ENCODE measurements at places on chromosomes 16 and 17. TPM values are rescaled to one million over a fixed set of nuclear protein-coding genes. Genes with fewer than 3 reads are reported as not detected.

The HBA2 gene
- 24.9 TPM for polyA plus RNA-seq

The HNF1B gene
- not detected for polyA plus RNA-seq

The METTL26 gene
- polyA plus RNA-seq, result 96.4 TPM

- no peaks in the 10 kb centered on the region for H3K36me3 ChIP-seq
- H3K27ac ChIP-seq, result peak overlapping the region; percentile 99
- peak overlapping the region; percentile 18 for H3K4me3 ChIP-seq
- DNase-seq, result peak; percentile 65
- H3K27me3 ChIP-seq, result no peaks in the 10 kb centered on the region
- H3K4me1 ChIP-seq, result peaks cover 92% of the 10 kb centered on the region
Observed at GRCh38 chr17:57948555-57949420, 6.4 kb downstream of the CUEDC1 start.

DNA sequence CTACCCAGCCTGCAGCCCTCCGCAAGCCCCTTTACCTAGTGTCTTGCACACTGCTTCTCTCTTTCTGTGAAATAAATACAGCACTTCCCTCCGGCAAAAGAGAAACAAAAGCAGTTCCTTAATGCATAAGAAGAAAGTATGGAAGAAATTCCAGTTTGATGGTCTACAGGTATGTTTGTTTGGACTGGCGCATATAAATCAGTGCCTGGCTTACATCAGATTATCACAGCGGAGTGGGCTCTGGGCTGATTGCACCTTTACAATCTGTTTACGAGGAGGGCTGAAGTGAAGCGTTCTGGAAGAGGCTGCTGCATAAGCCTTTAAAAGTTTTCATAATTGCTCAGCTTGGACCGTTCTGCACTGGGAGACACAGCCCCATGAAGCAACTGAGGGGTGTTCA lies 153.5 kb upstream of the FOXF1 start:
- no peaks in the 10 kb centered on the region for H3K36me3 ChIP-seq
- H3K4me3 ChIP-seq, result no peak overlapping the region
- H3K4me1 ChIP-seq, result no peaks in the 10 kb centered on the region
- peaks cover 31% of the 10 kb centered on the region for H3K27me3 ChIP-seq
- no peak for DNase-seq

DNA sequence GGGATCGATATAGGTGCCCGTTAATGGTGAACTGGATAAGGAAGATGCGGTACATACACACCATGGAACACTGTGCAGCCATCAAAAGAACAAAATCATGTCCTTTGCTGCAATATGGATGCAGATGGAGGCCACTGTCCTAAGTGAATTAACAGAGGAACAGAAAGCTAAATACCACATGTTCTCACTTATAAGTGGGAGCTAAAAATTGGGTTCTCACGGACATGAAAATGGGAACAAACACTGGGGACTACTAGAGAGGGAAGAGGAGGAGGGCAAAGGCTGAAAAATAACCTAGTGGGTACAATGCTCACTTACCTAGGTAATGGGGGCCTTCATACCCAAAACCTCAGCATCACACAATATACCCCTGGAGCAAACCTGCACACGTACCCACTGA lies 302.6 kb downstream of the XYLT1 start:
- no peak overlapping the region for H3K27ac ChIP-seq
- no peaks in the 10 kb centered on the region for H3K27me3 ChIP-seq
- no peaks in the 10 kb centered on the region for H3K36me3 ChIP-seq
- no peak for DNase-seq
- H3K4me3 ChIP-seq, result no peak overlapping the region
- H3K4me1 ChIP-seq, result no peaks in the 10 kb centered on the region

DNA sequence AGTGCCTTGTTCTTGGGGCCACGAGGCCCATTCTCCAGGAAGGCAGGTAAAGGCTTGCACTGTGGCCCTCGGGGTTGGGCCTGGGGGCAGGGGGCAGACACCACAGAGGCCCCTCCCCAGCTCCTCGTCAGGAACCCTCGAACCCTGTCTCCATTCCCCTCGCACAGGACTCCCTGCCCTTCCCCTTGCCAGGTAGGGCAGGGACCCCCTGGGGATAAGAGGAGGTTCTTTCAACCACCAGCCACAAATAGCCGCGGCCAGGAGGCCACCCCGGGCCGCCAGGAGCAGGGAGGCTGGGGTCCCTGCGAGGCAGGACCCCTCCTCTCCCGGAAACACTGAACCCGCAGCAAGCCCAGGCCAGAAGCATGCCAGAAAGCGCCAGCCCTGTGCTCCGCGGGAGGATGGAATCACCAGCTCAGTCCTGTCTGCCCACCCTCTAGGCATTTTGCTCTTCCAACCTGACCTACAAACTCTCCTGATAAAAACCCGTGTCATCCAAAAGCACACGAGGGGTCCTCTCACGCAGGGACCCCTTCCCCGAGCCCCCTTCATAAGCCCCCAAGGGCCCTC lies 45.6 kb downstream of the SLC47A1 start:
- peaks cover 24% of the 10 kb centered on the region for H3K36me3 ChIP-seq
- H3K4me1 ChIP-seq, result no peaks in the 10 kb centered on the region
- no peak for DNase-seq
- peak overlapping the region; percentile 64 for H3K4me3 ChIP-seq
